GM12865 (cell line): ENCODE measurements at places on chromosomes 11 and 22.
A peak's percentile ranks its signal among the peaks of the same experiment; 100 is the strongest.

DNA sequence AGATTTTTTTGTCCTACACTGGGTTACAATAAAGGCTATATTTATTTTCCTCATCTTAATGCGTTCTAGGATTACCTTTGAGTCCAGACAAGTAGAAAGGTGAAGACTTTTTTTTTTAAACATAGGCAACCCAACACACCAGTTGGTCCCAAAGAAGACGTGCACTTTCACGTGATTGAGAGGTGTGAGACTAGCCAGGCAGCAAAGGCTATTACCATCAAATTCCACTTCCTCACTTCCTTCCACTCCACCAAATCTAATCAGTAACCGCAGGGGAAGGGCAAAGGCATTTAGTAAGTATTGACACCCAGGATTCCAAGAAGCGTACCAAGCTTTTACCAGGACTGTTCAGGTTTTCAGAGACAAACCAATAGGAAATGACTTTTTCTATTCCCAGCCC is 109.3 kb downstream of the APIP start:
- DNase-seq: no peak

GRCh38 chr22:22730655-22731373 is 86.4 kb downstream of the GGTLC2 start:
- no peak for DNase-seq

- DNase-seq: no peak
These were observed 28.1 kb upstream of the SCARF2 start for GRCh38 chr22:20465759-20466077.

- no peak for DNase-seq
These were observed 117.3 kb upstream of the TEAD1 start for GRCh38 chr11:12556788-12557384.

DNA sequence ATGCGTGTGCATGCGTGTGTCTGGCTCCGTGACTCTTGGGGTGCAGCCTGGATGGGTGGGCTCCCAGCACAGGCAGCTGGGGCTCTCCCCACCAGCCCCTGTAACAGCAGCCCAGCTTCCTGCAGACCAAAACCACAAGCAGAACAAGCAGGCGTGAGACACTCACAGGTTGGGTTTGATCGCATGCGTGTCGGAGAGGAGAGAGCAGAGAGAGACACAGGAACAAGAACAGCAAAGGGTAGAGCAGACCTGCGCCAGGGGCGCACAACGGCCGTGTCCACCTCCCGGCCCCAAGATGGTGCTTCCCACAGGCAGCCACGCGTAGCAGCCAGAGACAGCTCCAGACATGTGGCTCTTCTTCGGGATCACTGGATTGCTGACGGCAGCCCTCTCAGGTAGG is at the start of gene CD6:
Gene CD6 (plus strand): TSS at position 161 of the 400 bp plus-strand sequence. CDS start 186 bp downstream, at position 347.
- peak; percentile 35 for DNase-seq

- no peak for DNase-seq
These were observed 31.0 kb upstream of the ACCSL start for GRCh38 chr11:44016546-44017442.

DNA sequence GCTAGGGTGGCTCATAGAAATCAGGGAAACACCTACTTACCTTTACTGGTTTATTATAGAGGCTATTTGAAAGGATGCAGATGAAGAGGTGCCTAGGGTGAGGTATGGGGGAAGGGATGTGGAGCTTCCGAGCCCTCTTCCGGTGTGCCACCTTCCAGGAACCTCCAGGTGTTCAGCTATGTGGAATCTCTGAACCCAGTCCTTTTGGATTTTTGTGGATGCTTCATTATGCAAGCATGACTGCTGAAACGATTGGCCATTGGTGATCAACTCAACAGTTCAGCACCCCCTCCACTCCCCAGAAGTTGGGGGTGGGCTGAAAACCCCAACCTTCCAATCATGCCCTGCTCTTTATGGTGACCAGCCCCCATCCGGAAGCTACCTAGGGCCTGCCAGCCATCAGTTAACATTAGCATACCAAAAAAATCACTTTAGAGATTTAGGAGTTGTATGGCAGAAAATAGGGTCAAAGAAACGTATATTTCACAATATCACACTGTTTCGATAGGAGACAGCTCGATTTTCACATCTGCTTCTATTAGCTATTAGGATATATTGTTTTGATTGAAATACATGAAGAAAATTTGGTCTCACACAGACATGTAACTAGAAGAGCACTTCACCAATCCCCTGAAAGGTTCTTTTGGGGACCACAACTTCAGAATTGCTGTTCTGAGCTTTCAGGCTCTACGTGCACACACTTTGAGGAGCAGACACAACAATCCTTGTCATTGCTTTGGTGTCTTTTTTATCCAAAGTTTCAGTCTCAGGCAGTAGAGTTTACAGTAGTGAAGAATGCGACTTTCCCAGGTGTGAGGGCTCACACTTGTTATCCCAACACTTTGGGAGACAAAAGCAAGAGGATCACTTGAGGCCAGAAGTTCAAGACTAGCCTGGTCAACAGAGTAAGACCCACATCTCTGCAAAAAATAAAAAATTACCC is 3.3 kb upstream of the POLR2G start:
- DNase-seq: no peak

DNA sequence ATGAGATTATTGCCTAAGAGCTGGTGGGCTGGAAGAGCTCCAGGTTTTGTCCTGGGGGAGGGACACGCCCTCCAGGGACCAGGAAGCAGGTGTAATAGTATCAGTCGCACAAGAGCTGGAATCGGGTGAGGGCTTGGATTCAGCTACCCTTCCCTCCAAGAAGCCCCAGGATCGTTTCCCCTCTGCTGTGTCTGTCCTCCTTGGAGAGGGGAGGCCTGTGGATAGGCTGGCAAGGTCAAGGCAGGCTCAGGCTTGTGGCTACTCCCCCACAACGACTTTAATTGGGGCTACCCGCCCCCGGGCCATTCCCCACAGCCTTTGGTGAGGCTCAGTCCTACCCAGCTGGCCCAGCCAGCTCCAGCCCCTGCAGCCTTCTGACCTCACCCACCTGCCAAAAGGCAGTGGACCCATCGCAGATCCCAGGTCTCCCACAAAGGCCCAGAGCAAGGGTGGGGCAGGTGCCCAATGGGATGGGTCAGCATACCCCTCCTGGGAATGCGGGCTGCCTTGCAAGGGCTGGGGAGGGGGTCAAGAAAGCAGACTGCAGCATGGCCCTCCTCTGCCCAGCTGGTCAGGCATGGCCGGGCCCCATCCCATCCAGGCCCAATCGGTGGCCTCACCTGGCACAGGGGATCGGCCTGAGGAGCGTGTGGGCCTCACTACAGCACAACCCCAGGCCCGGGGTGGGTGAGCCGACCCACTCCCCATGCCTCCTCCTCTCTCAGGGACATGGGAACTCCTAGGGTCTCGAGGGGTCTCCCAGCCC is 1.0 kb downstream of the CTSD start:
- DNase-seq: no peak

DNA sequence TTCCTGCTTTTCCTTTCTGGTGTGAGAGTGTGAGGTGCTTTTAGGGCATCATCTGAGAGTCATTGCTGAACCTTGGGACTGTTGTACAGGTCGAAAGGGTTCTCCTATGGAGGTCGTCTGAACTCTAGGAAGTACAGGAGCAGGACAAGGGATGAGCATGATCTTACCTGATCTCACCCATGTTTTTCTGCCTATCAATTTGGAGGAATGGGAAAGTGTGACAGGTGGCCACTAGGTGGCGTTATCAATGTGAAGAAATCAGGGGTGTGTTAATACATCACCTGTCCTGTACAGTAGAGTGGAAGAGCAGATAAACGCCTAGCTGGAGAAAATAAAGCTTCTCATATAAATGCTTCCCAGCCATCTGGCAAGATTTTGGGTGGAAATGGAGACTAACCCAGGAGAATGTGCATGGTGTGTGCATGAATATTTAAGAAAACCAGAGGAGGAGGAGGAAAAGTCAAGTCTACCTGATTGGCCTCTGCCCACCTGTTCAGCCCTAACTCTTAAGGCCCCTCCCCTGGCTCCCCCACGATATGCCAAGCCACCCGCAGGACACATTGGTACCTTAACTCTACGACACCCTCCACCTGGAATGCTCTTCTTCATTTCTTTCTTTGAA is 72.0 kb upstream of the NARS2 start:
- DNase-seq: peak; percentile 61

DNA sequence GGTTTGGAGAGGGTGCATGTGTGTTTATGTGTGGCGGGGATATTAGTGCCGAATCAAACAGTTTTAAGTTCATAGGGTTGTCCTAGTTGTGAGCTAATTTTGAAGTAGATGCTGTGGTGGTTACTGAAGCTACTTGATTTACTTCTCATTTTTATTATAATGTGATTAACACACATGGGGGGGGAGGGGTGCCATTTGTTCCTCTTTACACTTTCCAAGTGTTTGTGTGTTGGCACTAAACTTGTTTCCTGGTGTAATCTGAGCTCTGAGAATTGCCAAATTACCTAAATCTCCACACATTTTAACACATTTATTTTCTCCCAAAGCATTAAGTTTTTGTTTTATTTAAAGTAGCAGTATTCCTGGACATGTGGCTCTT is 60.1 kb downstream of the ZNRF3 start:
- no peak for DNase-seq

- DNase-seq: no peak
These were observed 274.0 kb downstream of the SOX6 start for GRCh38 chr11:16082095-16083055.

GRCh38 chr11:85599083-85599482 is 28.1 kb downstream of the DLG2 start:
- no peak for DNase-seq
